Osteoblast (primary cell): ENCODE measurements at places on chromosomes 5 and 9.

- DNase-seq, result no peak
These were observed 129.1 kb upstream of the PIK3R1 start for GRCh38 chr5:68086439-68086838.

DNA sequence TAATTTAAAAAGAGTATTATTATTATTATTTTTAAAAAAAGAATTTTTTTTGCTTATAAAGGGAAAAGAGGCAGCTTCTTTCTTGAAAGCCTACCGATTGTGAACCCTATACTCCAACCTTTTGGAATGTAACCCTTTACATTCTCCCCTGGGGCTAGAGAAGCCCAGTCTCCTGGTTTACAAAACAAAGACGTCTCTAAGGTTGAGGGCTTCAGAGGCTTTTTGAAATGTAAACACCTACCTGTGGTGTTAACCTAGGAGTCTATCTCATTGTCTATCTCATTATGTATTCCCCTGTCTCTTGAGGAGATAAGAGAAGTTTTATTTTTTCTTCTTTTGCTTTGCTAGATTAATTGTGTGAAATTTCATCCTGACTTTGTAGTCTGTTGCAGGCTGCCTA lies 4.7 kb downstream of the TNFSF8 start:
- no peak for DNase-seq

DNA sequence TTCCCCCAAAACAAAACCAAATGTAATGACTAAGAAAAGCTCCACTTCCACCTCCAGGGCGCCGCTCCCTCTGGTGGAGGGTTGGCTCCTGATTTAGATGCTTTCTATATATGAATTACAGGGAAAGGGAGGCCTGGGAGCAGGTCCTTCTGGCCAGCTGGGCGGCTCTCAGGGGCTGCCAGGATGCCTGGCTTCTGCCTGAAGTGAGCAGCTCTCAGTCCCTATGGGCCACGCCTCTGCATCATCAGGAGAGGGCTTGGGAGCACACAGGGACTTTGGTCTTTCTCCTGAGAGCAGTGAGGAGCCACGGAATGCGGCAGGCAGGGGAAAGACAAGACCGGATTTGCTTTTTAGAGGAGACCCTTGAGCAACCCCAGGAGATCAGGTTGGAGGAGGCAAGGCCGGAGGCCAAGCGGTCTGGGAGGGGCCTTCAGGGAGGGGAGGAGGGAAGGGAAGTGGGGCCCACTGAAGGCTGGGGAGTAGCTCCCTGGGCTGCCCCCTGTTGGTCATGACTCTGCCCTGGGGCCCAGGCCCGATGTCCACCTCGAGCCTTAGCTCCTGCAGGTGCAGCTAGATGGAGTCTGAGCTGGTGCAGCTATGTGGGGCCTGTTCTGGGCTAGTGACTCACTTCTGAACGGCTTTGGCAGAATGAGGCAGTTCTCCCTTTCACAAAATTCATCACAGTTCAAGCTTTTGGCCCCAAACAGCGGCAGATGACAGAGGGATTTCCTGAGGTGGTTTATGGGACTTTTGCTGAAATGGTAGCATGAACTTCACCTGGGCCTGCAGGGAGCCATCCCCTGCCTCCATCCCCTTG lies 11.3 kb upstream of the GRHPR start:
- DNase-seq, result no peak

DNA sequence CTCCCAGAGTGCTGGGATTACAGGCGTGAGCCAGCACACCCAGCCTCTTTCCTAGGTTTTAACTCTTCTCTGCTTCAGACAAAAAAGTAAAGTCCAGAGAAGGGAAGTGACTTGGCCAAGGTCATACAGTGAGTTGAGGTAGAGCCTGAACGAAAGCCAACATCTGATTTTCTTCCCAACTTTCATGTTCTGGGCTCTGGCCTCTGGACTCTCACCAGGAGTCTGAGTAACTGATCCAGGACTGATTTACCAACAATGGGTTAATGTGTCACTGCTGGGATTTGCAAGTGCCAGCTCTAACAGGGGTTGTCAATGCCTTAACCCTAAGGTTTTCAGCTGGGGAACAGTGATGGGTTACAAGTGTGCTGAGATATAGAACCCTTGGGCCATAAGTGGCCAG lies 32.2 kb upstream of the LARP1 start:
- DNase-seq, result no peak

DNA sequence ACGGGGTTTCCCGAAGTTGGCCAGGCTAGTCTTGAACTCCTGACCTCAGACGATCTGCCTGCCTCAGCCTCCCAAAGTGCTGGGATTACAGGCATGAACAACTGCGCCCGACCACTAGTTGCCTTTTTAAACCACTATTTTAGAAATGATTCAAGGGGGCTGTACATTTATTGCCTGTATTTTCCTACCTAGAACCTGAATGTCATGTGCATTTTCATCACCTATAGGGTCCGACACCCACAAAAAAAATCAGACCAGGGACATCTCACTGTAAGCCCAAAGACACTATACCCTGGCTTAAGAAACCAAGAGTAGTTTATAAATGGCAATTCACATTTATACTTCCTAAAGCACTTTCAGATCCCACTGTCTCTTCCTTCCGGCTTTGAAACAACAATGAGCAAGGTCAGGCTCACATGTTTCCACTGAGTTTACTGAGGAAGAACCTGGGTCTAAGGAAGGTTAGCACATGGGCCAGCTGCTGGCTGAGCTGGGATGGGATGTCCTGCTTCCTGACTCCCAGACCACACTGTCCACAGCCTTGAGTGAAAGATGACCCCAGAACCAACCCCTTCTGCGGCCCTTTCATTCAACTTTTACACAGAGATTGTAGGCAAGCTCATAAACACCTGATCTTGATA lies 87.3 kb downstream of the SERINC5 start:
- DNase-seq, result no peak

GRCh38 chr5:124461941-124462340 lies 284.5 kb downstream of the ZNF608 start:
- DNase-seq, result no peak
